ENCODE measurements at places on chromosomes 11 and 22.

- DNase-seq, result peak; percentile 26
These were observed 22.3 kb downstream of the PPFIBP2 start for GRCh38 chr11:7536100-7536499.

- no peak for DNase-seq
These were observed 18.1 kb upstream of the CYTH4 start for GRCh38 chr22:37263966-37264887.

- DNase-seq, result no peak
These were observed 393.5 kb upstream of the CADM1 start for GRCh38 chr11:115897707-115898106.

- DNase-seq, result no peak
These were observed 883 bp upstream of the HMOX1 start for GRCh38 chr22:35380013-35380412.

- no peak for DNase-seq
These were observed 125.5 kb downstream of the SIK3 start for GRCh38 chr11:116972691-116973090.

All from kidney tubule cell (primary cell).